Epithelial cell of proximal tubule (primary cell): ENCODE measurements at places on chromosomes 12 and 14.

DNA sequence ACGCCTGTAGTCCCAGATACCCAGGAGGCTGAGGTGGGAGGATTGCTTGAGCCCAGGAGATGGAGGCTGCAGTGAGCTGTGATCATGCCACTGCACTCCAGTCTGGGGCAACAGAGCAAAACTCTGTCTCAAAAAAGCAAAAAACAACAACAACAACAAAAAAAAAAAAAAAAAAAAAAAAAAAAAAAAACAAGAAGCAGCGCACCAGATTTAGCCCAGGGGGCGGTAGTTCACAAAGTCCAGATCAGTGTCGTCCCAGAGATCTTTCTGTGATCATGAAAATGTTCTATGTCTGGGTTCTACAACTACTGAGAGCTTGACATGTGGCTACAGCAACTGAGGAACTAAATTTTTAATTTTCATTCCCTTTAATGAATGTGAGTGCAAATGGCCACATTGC is 27.4 kb downstream of the OAS2 start:
- no peak for DNase-seq

- no peak for DNase-seq
Observed at GRCh38 chr12:108744021-108744897, 12.9 kb upstream of the CORO1C start.

GRCh38 chr12:115185506-115185905 is 501.5 kb upstream of the TBX3 start:
- DNase-seq = no peak

- peak; percentile 43 for DNase-seq
Observed at GRCh38 chr12:128729628-128730121, 94.1 kb downstream of the SLC15A4 start.

- no peak for DNase-seq
Observed at GRCh38 chr14:99077076-99077843, 194.7 kb downstream of the BCL11B start.

- DNase-seq = no peak
Observed at GRCh38 chr12:92503029-92503931, 199.5 kb upstream of the PLEKHG7 start.

DNA sequence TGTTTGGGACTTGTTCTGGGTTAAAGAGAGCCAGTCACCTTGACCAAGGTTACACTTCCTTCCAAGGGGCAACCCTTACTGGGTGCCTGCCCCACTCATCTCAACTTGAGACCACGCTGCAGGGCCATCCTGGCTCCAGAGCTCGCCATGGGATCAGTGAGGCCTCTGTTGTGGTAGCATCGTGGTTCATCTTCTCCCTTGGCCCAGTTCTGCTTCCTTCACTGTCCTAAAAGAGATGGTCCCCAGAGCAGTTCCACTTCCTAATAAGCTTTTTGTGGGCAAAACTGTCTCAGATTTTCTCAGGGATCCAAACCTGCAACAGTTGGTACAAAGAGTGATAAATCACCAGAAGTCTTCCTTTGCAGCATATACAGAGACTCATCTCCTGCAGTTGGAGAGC is 165.9 kb upstream of the TMEM260 start:
- DNase-seq = no peak

GRCh38 chr12:68667291-68667690 is 19.5 kb upstream of the NUP107 start:
- no peak for DNase-seq

GRCh38 chr14:23639891-23640523 is 3.8 kb downstream of the DHRS2 start:
- no peak for DNase-seq

DNA sequence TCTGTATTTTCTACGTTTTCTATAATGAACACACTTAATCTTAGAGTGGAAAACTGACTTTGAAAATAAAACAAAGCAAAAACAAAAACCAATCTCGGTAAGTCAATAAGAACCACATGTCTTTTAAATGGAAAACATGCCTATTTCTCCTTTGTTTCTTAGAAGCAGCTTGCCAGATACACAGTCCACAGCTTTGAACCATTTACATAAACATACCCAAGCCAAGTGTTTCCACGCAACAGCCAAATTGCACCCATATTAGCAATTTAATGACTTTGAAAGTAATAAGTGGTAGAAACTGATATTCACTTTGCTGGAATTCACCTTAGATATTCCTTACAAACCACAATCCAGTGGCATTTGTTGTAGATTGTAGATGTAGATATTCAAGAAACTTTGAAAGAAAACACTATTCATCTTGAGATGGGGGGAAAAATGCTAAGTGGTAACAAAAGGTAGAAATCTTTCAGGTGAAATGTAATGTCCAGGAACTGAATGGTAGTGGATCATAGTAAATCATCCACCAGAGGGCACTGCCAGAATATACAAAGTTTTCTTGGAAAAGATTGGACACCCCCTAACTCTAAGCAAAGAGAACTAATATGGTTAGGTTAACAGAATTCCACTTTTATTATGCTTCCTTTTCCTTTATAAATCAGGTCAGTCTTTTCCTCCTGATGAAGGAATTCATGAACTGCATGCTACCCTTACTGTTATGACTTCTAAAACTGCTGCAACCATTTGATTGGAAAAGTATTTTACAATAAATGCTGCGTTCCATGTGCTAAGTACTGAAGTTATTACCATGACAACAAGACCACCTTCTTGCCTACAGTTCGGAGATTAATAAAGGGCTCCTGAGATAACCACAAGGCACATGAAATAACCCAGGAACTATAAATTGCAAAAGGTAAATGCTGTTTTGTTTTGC is 69.8 kb downstream of the RERG start:
- DNase-seq = no peak

GRCh38 chr14:95293449-95293848 is 26.3 kb downstream of the CLMN start:
- no peak for DNase-seq

DNA sequence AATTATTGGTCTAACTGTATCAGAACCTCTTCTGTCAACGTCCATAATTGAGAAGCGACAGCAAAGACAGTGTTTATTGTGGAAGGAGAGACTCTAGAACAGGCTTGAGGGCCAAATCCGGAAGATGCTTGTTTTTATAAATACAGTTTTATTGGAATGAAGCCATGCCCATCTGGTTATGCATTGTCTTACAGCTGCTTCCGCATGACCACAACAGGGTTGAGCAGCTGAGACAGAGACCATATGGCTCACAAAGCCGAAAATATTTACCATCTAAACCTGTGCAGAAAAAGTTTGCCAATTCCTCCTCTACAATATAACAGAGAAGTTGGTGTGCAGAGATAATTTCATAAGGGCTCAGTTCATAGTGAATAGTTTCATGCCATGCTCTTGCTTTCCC is 24.5 kb downstream of the PRKAB1 start:
- no peak for DNase-seq

DNA sequence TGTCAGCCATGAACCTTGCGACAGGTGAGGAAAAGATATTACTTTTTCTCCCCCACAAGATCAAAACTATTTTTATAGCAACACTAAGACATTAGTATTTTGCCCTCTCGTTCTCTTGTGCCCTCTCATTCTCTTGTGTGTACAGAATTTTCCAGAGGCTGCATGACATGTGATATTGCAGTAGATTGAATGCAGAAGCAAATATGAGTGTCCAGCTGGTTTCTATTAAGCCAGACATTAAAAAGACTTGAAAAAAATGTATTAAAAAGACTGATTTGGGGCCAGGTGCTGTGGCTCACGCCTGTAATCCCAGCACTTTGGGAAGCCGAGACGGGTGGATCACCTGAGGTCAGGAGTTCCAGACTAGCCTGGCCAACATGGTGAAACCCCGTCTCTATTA is 63.7 kb upstream of the ZFP36L1 start:
- DNase-seq = no peak

- no peak for DNase-seq
Observed at GRCh38 chr14:59254146-59254910, 65.9 kb downstream of the DAAM1 start.

- no peak for DNase-seq
Observed at GRCh38 chr12:113373969-113374368, 15.6 kb downstream of the PLBD2 start.

DNA sequence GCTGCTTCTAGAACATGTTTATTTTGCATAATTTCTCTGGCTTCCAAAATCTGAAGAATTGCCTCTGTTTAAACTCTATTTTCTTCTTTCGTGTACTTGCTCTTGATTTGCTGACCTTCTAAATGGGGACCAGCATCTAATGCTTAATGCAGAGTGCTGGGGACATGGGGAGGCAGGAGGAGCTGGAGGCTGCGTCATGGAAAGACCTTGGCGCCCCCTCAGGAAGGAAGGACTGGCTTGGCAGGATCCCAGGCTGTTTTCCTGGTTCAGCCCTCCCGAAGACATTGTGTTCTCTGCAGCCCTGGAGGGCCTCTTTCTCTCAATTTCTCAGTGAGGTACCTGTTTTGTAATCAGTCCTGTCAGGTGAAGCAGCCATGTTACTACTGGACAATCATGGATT is 5.5 kb downstream of the PRKCH start:
- no peak for DNase-seq

DNA sequence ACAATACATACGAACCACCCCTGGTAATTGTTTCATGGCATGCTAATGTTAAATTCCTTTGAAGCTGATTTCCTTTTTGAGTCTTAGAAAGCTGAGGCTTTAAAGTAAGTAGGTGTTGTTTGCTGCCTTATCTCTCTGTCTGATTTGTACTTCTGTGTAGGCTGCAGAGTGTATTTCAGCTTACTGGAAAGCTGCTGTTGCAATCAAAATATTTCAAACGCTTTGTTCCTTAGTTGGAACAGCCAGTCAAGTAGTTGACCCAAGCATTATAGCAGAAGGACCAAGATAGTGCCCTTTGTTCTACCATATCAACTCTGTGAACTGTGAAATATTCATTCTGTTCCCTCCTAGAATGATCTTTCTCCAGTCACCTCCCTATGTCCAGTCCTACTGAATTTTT is 3.1 kb downstream of the PKP2 start:
- DNase-seq = no peak

DNA sequence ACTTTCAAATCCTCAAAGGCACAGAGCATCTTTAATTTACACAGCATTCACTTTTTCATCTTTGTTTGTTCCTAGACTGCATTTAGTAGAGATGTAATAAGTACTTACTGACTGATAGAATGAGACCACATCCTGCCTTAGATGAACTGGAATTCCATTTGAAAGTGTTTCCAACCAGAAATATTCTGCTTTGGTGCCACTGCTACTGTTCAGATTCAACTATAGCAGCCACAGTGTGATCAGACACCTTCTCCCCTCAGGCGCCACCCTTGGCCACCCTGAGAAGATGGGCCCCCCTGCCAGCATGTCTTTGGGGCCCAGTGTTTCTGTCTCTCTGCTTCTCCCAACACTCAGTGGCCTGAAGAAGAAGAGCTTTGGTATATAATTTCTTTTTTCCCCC is 449.1 kb downstream of the RAD51B start:
- DNase-seq = no peak

DNA sequence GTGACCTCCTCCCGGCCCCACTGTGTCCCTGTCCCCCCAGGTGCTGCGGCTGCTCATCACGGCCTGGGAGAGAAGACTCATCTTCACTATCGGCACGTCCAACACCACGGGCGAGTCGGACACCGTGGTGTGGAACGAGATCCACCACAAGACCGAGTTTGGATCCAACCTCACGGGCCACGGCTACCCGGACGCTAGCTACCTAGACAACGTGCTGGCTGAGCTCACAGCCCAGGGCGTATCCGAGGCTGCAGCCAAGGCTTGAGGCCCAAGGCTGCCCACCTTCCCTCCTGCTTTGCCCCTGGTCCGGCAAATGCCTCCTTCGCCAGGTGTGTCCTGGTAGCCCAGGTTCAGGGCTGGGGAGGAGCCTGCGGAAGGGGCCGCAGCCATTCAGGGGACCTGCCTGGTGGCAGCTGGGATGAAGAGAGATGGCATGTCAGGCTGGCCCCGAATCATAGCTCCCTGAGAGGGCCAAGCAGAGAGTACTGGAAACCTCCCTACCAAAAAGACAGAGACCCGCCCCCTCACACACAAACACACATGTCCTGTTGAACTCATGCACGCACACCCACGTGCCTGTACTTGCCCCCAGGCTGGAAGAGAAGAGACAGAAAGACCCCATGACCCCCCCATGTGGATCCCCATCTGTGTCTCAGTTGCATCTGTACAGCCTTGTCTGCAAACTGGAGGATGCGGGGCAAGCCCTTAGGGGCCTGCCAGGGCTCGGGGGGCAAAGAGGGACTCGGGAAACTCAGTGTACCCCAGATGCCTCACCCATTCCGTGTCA is 38.7 kb downstream of the RASAL1 start:
- DNase-seq = no peak

- no peak for DNase-seq
Observed at GRCh38 chr14:38197001-38197783, 10.5 kb upstream of the SSTR1 start.

- no peak for DNase-seq
Observed at GRCh38 chr12:89857652-89858274, 149.1 kb upstream of the ATP2B1 start.

DNA sequence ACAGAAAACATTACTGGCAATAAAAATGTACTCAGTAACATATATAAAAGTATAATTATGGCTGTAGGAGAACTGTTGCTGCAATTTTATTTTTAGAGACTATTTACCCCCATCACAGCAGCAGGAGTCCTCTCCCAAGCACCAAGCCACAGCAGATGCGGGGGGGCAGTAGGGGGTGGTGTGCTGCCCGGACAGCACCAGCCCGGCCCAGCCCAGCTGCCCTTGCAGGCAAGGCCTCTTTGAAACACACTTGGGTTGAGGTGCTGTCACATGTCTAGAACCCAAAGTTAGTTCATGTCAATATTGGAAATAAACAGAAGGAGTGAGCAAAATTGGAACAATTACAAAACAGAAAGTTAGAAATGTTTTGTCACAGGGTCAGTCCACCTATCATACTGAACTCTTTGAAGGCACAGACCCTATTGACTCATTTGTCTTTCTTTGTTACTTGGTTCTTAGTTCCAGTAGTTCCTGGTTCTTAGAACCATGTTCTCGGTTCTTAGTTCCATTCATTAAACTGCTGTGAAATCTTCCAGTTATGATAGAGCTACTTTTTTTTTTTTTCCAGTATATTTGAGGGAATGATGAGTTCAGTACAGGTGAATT is 22.7 kb downstream of the CCNK start:
- DNase-seq = no peak

DNA sequence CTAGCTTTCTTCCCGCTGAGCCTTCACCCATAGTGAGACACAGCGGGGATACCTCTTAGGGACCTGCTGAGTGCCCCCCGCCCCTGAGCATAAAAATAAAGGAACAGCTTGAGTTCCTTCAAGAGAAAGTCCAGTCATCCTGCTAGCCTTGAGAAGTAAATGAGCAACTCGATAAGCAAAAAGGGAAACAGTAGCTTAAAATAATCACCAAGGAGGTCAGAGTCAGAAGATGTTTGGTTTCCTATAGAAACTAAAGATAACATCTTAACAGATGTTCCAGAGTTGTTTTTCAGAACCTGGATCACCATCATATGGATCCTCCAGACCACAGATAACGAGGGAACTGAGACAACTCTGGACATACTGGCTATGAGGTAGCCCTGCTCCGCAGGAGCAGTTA is 94.0 kb downstream of the BCAT1 start:
- no peak for DNase-seq

- no peak for DNase-seq
Observed at GRCh38 chr12:52825961-52826360, 8.2 kb downstream of the KRT79 start.

DNA sequence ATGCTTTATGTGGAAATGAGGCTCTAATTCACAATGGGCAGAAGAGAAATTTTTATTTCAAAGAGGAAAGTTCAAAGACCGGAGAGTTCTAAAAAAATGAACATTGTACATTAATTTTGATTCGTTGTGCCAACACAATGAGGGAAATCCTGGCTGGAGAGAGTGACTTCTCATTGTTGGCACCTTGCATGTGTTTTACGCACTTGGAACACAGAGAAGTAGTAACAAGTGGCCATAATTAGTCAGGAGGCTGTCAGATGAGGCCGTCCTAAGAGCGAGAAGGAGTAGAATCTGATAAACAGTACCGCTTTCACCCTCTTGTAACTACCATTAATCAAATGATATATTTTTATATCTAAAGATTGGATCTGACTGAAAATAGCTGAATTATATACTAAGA is 6.9 kb downstream of the LMO3 start:
- no peak for DNase-seq
